NT2/D1 (cell line): ENCODE measurements at places on chromosomes 16 and 17.

GRCh38 chr17:75695830-75696271 lies 25.4 kb upstream of the ITGB4 start:
- no peak for DNase-seq

DNA sequence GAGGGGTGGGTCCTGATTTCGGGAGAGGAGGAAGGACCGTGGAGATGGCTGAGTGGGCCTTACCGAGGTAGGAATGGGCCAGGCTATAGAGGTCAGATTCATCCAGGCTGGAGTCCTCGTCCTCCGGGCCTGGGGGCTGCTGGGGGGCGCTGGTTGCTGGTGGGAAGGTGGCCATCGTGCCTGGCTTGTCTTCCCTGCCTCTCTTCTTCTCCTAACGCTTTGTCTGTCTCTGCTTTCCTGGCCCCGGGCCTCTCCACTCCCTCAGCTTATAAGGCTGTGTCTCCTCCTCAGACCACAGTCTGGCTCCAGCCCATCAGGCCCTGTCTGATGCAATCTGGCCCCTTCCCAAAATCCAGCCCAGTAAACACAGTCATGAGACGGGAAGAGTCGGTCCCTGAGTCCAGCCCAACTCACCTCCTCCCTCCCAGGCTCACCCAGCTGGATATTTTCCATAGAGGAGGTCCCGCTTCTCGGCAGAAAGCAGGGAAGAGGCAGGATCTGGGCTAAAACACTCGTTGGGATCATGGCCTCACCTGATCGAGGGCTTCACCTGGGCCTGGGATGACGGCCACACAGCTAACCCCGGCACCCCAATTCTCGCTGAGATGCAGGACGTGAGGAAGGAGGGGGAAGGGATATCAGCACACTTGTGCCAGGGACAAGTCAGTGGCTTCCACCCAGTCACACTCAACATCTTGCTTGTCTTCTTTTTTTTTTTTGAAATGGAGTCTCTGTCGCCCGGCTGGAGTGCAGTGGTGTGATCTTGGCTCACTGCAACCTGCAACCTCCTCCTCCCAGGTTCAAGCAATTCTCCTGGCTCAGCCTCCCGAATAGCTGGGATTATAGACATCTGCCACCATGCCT lies at the start of gene NUPR1:
Gene NUPR1 (minus strand): TSS at position 242 of the 864 bp plus-strand sequence. CDS start 67 bp downstream, at position 175.
- no peak for DNase-seq

- DNase-seq = no peak
Measured at GRCh38 chr17:64728041-64728695, 66.1 kb upstream of the SMURF2 start.

DNA sequence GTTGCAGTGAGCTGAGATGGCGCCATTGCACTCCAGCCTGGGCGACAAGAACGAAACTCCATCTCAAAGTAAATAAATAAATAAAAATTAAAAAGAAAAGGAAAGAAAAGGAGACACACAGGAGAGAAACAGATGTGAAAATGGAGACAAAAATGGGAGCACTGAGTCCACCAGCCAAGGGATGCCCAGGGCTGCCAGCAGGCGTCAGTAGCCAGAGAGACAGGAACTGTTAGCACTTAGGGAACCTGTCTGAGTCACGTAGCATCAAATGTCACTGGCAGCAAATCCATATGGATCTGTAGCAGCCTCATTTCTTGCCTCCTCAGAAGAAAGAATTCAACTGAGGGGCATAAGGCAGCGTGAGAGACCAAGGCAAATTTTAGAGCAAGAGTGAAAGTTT lies 79.7 kb downstream of the CYLD start:
- DNase-seq = no peak

GRCh38 chr16:87658564-87659225 lies 56.4 kb downstream of the JPH3 start:
- DNase-seq = no peak
